ENCODE measurements at places on chromosomes 7 and 10.

DNA sequence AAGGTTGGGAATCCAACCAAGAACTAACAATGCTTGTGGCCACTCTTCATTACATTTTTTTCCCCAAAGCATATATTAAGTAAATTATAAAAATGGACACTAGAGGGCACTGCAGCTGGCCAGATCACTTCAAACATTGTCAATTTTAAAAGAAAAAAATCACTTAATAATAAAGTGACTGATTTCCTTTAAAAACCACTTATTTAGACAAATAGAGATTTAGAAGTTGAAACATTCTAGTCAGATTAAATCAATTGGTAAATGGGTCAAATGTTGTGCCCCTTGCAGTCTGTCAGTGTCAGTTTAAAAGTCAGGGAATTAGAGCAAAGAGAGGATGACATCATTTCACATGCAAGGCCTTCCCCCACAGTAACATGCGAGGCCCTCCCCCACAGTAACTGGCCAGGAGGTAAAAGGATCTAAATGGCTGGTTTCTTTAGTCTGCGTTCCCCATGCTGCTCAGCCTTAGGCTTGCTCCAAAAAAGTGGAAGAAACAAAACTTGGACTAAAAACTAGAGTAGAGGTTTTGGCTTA, 177.9 kb downstream of the SKAP2 start:
- peak; percentile 58 for DNase-seq

DNA sequence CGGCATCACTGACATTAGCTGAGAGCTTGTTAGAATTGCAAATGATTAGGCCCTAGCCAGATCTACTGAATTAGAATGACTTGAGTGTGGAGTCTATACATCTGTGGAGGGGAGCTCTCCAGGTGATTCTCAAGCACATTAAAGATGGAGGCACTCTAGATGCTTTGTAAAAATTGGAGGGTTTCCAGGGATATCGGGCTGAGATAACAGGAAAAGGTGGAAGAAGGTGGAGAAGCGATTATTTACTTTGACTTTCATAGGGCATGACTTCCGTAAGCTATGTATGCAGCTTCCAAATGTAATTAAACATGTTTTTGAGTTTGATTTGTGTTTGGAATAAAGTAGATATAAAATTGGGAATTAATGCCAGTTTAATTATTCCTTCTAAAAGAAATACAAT, 235.0 kb upstream of the PTN start:
- no peak for DNase-seq

GRCh38 chr10:14396411-14397048, 65.8 kb upstream of the FRMD4A start:
- no peak for DNase-seq

DNA sequence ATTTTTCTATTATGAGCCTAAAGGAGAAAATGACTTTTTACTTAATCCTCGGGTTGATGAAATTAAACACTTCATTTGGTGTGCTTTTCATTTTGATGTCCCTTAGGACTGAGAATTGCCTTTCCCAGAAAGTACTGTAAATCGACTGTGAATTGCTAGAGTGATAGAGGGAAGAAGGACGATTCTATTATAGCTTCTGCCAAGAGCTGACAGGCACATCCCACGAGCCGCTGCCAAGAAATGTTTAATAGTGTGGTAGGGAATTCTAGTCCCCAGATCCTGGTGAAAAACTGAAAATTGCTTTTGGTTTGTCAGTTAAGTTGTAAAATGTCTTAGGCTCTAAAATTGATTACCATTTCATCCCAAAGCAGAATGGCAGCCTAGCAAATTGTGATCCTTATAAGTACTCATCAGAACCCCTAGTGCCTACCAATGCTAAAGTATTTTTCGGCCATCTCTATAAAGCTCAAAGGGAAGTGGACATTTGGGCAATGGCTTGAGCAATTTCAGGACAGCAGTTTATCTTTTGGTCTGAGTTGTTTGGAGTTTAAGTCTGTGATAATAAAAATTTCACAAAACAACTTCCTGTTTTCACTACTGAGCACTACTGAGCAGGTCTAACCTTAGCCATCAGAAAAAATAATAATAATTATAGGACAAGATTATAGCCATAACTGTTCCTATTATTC, 44.6 kb upstream of the HYCC1 start:
- no peak for DNase-seq

- DNase-seq: no peak
Observed at GRCh38 chr7:135910393-135911036, 66.6 kb downstream of the MTPN start.

- DNase-seq: peak; percentile 40
Observed at GRCh38 chr10:3398825-3399646, 226.5 kb upstream of the PITRM1 start.
